A172 (cell line): ENCODE measurements at places on chromosomes 3 and 15.
A peak's percentile ranks its signal among the peaks of the same experiment; 100 is the strongest.

- DNase-seq, result no peak
Measured at GRCh38 chr3:32725721-32726120, 40.7 kb downstream of the CNOT10 start.

- no peak for DNase-seq
Measured at GRCh38 chr3:128567705-128568356, 74.8 kb upstream of the GATA2 start.

- no peak for DNase-seq
Measured at GRCh38 chr3:126259411-126260391, 79.3 kb upstream of the ALDH1L1 start.

GRCh38 chr3:81465510-81466200 lies 295.8 kb downstream of the GBE1 start:
- no peak for DNase-seq

DNA sequence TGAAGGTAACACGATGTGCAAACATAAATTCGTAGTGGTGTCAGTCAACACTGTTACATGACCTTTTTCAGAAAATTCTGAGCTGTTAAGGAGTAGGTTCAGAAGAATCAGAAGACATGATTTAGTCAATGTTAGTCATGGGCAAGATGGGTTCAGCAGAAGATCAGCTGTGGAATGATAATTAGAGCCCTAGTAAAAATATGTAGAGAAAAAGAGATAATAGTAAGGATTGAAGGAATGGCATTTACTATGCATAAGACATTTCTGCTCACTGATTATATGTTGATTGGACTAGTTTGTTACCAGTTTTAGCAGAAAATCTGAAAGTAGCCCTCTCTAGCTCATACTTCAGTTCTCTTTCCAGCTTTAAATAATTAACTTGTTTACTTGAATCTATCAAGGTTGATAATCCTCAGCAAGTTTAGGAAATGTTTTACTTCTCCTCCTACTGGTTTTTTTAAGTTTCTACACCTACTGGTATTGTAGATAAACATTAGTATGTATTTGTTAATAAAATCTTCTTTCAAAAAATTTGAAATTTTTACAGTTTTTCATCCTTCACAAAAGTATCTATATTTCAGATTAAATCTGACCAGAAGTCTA lies 98.6 kb downstream of the ALCAM start:
- no peak for DNase-seq

GRCh38 chr15:33737687-33738601 lies 230.4 kb upstream of the CHRM5 start:
- DNase-seq, result peak; percentile 22

DNA sequence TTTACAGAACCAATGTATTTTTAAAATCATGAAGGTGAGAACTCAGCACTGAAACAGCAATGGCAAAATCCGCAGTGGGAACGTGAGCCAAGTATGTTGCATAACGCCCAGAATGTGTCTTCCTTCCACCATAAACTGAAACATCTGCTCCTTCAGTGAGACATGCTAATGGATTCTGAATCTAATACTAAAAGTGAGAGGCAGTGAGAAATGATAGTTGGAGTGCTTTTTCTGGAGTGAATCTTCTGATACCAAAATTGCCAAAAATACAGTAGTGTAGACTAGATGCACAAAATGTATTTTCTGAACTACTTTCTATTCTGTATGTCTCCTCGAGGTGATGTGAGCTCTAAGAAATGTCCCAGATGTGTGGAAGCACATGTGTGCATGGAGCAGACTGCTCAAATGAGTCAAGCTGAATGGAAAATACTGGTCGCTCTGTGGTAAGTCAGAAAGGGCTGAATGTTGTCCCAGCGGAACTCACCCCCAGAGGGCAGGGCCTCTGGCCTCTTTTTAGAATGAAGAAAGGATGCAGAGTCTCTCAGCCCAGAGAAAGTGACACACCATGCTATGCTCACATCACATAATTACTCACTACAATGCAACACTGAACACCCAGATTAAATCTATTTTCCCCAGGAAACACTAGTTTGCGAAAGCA lies 73.0 kb downstream of the ATP10A start:
- DNase-seq, result no peak

DNA sequence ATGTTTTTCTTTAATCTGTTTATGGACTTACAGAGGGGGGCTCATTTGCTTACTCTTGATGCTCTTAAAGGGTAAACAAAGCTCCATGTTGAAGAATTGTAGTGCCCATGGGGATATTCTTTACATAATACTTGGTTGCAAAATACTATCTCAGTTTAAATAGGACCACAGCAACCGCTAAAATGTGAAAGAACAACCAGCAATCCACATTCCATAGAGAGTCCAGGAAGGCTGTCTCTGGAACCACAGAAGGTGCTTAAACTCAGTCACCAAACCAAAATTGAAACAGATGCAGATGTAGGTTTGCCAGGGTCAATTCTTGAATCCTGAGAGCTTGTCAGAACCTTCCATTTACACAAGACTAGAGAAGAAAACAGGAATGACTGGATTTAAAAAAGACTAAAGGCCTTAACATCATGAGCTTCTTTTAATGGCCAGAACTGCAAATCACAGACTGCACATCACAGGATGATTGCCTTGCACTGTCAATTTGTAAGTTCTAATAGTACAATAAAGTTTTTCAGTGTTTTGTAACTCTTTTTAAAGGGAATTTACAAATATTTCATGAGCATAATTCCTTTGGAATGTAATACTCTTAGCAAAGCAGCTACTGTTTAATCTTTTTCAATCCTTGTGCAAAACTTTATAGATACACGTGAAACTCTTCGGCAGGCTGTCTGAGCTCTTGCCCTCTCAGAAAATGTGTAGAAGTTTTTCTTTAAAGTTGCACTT lies 661.6 kb downstream of the SI start:
- no peak for DNase-seq

DNA sequence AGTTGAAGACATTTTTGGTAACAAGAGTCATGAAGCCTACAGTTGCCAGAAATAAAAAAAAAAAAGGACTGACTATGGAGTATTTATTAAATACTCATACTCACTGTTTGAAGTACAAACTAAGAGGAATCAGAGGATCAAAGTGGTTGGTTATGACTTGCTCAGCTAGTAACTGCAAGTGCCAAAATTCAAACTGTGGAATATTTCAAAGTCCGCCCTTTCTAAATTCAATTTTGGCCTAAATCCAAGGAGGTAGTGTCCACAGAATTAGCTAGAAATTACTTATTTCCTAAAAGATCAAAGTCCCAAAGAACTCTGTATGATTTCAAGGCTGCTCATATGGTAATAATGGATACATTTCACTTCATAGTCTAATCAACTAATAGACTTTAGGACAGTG lies 274.5 kb downstream of the ZBTB20 start:
- DNase-seq, result no peak

DNA sequence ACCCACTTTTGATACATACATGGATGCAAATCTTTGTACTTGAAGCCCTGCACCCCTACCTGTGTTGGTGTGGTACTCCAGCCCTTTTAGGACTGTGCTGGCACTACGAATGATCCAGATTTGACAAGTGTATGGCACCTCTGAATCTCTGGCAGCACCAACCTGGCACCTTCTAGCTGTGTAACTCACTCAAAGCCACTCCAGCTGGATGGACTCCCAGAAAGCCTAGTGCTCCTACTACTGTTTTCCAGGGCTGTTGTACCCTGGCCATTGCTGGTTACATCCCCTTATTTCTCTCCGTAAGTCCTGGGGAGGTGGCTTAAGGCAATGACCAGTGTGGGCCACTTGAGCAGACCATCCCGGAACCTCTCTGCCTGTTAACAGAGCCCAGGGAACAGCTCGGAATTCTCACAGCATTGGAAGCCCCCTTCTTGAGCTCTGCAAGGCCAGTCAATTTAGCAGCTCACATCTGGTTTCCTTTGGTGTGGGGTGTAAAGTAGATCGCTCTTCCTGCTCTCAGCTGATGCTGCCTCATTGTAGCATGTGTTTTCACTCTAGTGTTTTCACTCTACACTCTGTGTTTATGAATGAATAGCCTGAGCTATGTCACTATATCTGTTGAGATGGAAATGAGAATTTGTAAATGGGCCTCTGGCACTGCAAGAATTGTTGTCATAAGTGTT lies 12.2 kb downstream of the CALML4 start:
- DNase-seq, result no peak

DNA sequence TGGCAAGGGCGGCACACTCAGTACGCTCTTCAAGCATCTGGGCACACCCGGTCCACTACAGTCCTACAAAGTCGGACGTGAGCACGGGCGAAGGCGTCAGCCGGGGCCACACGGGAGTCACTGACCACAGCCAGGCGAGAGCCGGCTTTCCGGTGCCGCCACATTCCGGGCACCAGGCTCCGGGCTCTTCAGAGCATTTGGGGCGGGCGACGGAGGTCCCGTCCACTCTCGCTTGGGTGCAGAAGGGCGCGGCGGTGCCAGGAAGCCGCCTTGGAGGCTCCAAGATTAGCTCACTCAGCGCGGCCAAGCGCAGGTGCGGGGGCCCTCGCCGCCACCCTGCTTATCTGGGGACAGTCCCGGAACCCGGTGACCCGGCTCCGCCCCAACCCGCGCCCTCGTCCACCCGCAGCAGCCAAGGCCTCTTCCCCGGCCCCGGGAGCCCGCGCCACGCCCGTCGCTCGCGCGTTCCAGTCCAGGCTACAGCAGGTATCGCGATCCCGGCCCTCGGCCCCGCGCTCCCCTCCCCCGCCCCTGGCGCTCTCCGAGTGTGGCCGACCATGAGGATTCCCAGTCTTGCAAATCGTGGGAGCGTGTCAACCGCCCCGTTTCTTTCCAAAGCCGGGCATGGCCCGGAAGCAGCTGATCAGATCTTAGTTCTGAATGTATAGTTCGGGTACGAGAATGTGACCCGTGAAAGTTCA lies at the start of gene ADPRH:
ADPRH (plus strand) TSS at position 127 of the 701 bp plus-strand sequence. CDS start 2,678 bp downstream, outside the sequence.
- no peak for DNase-seq

DNA sequence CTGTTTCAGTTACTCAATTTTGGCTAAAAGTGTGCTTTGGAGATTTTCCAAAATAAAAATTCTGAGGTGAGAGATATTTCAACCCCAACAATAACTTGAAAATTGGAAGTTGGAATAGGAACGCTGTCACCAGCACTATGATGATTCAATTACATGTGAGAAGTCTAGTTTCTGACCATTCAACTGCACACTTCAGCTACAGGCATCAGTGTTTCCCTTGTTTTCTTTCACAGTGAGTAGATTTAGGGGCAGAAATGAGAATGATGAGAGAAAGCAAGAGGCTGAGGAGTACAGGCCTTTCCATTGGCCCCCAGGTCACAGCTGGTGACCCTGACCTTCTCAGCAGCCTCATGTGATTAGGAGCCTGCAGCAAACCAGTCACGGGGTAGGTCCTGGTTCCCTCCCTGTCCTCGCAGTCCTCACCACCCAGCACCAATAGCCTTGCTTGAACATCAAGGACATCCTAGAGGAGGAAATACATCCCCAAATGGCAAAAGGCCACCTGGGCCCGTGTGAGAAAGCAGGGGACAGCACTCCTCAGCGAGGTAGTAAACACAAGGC lies 10.0 kb upstream of the FILIP1L start:
- no peak for DNase-seq

GRCh38 chr3:133851266-133851906 lies 44.3 kb downstream of the RAB6B start:
- no peak for DNase-seq

DNA sequence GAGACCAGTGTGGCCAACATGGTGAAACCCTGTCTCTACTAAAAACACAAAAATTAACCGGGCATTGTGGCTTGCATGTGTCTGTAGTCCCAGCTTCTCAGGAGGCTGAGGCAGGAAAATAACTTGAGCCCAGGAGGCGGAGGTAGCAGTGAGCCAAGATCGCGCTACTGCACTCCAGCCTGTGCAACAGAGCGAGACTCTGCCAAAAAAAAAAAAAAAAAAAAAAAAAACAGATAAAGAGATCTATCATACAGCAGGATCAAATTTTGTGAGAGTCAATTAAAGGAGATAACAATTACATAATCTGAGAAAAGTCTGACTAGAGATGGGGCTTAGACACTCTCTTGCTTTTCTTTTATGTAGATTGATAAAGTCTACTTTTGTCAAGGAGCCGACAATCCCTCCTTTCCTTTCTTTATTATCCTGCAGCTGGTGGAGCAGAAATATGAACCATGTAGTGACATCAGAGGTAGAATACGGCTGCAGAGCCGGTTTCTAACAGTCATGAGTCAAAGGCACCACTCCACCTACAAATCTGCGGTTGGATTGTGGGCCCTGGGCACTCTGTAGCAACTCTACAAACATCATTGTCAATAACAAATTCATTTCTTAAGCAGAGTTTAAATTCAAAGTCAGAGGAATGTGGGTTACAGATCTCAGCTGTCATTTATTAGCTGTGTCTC lies 9.0 kb downstream of the C2CD4A start:
- no peak for DNase-seq

DNA sequence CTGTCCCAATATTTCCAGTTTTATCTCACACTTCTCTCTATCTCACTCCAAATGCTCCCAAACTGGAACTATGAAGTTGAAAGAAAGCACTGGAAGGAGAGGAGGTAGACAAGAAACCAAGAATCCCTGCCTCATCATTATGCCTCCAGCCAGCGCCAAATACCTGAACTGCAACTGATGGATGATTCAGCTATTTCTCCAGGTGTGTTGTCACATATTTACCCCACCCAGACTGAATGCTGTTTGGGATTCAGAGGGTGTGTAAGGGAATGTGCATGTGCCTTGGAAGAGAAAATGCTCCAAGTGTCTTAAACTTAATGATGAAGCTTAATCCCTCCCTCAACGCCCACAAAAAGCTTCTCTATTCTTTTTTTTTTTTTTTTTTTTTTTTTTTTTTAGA lies 269.5 kb upstream of the ATP11B start:
- no peak for DNase-seq

- peak; percentile 35 for DNase-seq
Measured at GRCh38 chr15:96326328-96327154, 4.0 kb upstream of the NR2F2 start.

GRCh38 chr3:119195911-119196310 lies 22.5 kb downstream of the UPK1B start:
- no peak for DNase-seq

DNA sequence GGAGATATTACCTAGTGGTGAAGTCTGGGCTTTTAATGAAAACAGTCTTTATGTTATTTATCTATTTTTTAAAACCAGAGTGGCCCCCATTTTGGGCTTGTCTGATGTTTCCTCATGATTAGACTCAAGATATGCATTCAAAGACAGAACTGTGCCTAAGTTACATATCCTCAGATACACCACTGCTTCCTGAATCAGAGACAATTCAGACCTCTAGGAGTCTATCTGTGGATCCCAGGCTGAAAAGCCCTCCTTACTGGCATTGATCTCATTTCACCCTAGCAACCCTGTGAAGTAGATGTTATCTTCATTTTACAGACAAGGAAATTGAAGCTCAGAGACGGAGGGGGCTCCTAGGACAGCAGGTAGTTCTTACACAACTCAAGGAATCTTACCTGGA lies 16.8 kb upstream of the TGM5 start:
- DNase-seq, result no peak

DNA sequence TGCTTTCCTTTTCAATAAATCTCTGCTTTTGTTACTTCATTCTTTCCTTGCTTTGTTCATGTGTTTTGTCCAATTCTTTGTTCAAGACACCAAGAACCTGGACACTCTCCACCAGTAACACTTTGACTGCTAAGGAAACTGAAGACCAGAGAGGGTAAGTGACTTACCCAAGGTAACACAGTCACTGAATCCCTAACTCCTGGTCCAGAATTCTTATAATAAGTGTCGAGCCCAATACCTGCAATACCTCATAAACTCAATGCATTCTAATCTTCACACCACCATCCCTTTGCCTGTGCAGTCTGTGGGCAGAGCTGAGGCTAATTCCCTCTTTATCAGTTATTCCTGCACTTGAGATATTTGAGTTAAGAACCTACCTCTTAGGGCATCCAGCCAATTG lies 237.8 kb downstream of the UACA start:
- no peak for DNase-seq
